Gastrocnemius medialis (tissue), 4 donors: ENCODE measurements at places on chromosomes 13 and 19.

DNA sequence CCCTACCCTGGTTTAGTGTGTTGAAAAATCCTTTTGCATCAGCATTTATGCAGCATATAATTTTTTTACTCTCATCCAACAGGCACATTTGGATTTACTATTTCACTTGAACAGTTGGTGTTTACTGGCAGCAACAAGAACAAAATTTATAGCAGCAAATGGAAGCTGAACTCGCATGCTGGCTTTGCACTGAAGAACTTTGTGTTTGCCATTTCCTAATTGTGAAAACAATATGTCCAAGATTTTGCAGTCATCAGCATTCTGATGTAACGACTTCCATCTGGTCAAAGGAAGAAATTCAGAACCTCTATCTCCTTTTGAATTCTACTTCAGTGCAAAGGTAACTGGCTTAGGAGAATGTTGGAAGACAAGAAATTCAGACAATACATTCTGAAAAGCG, 131.0 kb downstream of the DLEU7 start:
- no peak for DNase-seq

GRCh38 chr13:22325761-22326160, 654.9 kb downstream of the FGF9 start:
- no peak for DNase-seq

DNA sequence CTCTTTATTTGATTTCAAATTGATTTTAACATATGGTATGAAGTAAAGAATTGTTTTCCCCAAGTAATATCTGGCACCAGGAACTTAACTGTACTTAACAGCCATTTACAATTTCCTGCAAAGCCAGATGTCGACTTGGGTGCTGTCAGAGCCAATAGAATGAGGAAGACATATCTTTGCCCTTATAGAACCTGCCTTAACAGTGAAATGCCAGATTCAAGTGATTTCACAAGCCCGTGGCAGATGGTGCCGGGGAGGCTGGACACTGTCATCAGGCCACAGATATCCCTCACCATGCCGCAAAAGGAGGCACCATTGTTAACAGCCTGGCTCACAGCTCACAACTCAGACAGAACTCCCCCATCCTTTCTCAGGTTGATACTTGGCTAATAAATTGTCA, 48.7 kb downstream of the ESD start:
- no peak for DNase-seq

- no peak for DNase-seq
Observed at GRCh38 chr13:113061796-113062425, 43.7 kb upstream of the F7 start.

DNA sequence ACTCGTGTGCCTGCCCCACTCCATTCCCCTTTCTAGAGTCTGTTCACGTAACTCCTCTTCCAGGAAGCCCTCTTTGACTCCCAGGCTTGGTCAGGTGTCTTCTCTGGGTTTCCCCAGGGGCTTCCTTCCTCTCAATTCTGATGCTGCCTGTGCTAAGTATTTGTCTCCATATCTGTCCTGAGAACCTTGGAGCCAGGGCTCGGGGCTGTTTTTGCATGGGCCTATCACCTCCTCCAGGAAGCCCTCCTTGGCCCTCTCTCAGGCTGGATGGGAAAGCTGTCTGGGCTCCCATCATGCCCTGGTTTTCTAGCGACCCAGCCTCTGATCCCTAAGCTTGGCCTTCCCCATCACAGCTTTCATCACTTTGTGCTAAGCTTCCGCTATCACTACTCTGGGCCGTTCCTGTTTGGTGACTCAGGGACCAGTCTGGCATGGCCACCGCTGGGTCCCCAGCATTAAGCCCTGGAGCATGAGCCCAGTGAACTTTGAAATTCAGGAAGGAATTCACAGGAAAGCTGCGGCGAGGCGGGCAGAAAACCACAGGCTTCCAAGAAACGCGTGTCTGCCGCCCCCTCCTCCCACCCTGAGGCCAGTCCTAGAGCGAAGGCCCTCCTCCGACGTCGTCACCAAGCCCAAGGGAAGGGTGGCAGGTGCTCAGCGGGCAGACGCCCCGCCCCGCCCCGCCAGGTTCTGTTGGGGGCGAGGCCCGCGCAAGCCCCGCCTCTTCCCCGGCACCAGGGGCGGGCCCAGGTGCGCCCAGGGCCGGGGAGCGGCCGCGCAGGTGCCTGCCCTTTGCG, 486 bp upstream of the SPINT2 start:
- DNase-seq: no peak

DNA sequence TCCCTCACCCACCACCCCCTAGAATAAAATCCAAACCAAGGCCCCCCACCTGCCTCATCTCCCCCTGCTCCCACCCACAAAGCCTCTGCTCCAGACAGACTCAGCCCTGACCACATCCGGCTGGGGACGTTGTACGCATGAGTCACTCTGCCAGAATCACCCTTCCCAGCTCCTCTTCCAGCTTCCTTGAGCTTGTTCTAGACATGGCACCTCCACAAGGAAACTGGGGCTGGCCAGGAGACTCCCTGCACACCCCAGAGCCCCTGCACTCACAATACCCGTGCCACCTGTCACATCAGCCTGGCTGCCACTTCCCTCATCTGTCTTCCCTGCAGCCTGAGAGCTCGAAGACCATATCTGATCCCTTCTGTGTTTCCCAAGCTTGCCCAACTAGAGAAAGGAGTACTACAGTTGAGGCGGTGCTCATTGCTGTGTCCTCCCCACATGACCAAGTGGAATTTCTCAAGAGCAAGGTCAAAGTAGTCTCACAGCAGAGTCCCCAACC, 9.7 kb downstream of the DEDD2 start:
- DNase-seq: no peak

GRCh38 chr13:77437267-77437666, 98.2 kb upstream of the SCEL start:
- no peak for DNase-seq

DNA sequence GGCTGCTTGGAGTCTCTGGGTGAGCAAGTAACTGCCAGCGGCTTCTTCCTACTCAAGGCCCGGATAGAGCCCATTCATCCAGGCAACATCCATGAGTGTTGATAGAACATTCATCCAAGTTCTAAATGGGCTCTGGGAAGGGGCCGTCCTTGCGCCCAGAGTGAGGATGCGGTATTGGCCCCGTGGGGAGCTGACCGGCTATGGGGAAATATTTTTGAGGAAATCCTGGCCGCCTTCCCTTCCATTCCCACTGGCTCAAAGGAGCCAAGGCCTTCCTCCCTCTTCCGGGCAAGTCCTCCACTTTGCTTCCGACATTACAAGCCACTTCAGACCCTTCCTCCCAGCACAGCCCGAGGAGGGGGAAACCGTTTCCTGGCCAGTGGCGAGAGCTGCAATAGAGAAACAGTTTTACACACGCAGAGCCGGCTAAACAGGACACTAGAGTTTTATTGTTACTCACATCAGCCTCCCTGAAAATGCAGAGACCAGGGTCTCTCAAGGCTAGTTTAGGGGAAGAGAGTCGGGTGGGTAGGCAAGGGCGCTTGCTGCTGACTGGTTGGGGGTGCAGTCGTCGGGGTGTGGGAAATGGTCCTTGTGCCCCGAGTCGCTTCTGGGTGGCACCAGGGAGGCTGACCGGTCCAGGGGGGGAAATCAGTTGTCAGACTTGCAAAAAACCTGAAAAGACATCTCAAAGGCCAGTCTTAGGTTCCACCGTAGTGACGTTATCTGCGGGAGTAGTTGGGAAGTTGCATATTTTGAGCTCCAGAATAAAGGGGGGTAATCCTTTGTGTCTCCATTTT, 37.5 kb downstream of the C13orf46 start:
- DNase-seq: no peak

- DNase-seq: no peak
Observed at GRCh38 chr19:12496480-12496879, 11.9 kb upstream of the ZNF709 start.

DNA sequence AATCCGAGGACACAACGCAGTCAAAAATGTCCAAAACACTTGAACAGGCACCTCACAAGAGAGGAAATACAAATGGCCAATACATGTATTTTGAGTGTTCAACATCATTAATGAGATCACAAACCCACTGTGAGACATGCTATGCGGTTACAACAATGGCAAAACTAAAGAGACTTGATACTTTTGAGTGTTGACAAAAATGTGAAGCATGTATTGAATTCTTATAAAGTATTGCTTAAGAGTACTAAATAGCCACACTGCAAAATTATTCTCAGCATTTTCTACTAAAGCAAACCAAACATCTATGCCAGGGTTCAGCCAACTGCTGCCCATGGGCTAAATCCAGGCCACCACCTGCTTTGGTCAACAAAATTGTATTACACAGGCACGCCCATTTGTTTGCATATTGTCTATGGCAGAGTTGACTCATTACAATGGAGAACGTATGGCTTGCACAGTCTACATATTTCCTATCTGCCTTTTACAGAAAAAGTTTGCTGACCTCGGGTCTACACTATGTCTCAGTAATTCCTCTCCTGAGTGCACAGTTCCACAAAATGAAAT, 135.3 kb downstream of the B3GLCT start:
- no peak for DNase-seq

DNA sequence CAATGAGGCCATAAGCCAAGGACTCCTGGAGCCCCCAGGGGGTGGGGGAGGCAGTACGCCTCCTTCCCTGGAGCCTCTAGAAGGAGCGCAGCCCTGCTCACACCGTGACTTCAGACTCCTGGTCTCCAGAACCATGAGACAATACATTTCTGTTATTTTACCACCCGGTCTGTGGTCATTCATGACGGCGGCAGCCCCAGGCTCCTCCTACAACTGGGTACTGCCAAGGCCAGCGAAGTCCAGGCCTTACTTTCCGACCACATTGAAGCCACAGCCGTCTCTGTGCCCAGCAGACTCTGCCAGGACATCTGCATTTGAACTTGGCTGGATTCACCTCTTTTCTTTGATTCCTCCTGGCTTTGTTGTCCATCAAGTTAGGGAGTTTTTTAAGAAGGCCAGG, 10.5 kb downstream of the GNG7 start:
- no peak for DNase-seq

GRCh38 chr19:39200066-39200802, 3.5 kb downstream of the NCCRP1 start:
- no peak for DNase-seq

DNA sequence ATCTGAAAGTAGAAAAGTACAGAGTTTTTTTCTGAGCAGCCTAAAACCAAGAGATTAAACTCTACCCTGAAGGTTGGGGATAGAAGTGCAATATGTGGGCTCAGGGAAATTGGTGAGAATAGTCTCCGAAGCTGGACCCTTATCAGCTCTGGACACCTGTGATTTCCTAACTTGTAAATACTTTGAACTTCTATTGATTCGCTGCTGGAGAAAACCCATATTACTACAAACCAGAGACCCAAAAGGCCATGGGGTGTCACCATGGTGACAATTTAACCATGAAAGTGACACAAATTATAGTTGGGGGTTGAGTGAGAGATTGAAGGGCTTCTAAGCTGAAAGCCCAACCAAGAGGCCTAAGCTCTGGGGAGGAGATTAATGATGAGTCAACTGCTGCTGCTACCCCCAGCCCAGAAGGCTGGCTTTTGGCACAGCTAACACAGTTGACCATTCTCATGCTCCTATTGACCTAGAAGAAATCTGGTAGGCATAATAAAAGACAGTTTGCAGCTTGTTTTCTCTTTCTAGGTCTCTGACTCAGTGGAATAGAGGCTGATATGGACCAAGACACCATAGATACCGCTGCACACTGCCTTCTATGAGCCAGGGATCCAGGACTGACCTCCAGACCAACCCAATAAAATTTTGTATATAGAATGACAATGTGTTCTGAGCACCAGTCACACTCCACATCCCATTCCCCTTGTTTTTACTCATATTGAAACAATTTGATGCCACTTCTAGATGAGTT, 131.9 kb upstream of the FNDC3A start:
- DNase-seq: no peak

GRCh38 chr19:13765395-13766094, 1.2 kb downstream of the MRI1 start:
- no peak for DNase-seq

DNA sequence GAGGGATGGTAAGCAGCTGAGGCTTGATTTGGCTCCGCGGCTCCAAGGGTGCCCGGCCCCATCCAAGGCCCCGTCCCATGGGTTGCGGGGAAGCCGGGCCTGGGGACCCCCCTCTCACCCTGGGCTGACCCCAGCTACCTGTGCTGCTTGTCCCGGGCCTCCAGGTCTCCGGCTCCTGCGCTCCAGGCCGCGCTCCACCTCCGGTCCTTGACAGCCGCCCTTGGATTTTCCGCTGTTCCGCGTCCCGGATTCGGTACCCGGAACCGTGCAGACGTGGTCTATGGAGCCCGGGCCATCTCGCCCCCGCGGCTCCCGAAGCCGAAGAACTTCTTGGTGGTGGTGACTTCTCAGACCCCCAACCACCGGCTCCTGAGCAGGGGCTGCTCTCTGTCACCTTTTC, 48.3 kb upstream of the C1QTNF9B start:
- DNase-seq: no peak

DNA sequence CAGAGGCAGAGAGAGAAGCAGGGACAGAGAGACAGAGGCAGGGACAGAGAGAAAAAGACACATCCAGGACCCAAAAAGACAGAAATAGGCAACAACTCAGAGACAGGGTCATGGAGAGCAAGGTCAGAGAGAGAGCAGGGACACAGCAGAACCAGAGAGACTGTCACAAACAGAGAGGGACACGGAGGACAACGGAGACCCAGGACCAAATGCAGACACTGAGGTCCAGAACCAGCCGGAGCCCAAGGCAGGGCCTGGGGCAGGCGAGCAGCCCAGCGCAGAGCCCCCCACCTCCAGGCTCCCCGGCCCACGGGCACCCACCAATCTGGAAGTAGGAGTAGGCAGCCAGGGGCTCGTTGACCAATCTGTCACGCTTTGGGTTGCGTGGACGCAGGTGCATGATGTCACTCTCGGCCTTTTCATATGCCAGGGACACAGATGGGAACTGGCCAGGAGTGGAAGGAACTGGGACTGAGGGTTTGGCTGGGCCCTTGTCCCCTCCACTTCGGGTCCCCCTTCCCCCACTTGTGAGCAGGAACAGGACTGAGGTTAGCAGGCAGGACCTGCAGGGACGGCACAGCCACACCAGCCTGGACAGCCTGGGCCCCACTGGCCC, 8.1 kb downstream of the TMEM147 start:
- no peak for DNase-seq

GRCh38 chr19:41298348-41298964, 11.5 kb upstream of the CCDC97 start:
- DNase-seq: peak; percentile 40

GRCh38 chr19:359653-359925, 15.0 kb upstream of the MIER2 start:
- DNase-seq: no peak

- no peak for DNase-seq
Observed at GRCh38 chr19:42461700-42462324, 19.1 kb upstream of the CXCL17 start.

- no peak for DNase-seq
Observed at GRCh38 chr19:58212336-58213074, 16.2 kb upstream of the ZNF544 start.

- no peak for DNase-seq
Observed at GRCh38 chr13:100580045-100580444, 8.5 kb downstream of the GGACT start.

- no peak for DNase-seq
Observed at GRCh38 chr13:112769615-112770014, 79.8 kb downstream of the ATP11A start.

- DNase-seq: no peak
Observed at GRCh38 chr13:77298426-77298825, 28.5 kb downstream of the MYCBP2 start.

GRCh38 chr13:26590951-26591350, 33.5 kb downstream of the WASF3 start:
- no peak for DNase-seq
